ENCODE measurements at places on chromosomes 16 and 17. TPM values are rescaled to one million over a fixed set of nuclear protein-coding genes. Genes with fewer than 3 reads are reported as not detected.

Gene KRT12
- not detected for total RNA-seq

Gene KRTAP9-6
- not detected for total RNA-seq

Gene ACSM5
- total RNA-seq = 0.44 TPM

Gene KRTAP9-4
- total RNA-seq = not detected

Gene FOXF1
- total RNA-seq = 0.19 TPM

Gene RND2
- 0.19 TPM for total RNA-seq

Gene NETO2
- total RNA-seq = 11.0 TPM

Gene FAM171A2
- 3.6 TPM for total RNA-seq

Gene CDH1
- total RNA-seq = not detected

Gene MYO15A
- total RNA-seq = 0.44 TPM

Gene ARHGAP44
- total RNA-seq = 0.57 TPM

Gene NAGS
- 2.0 TPM for total RNA-seq

Data from bladder microvascular endothelial cell (primary cell).